Osteocyte (in vitro differentiated cells): ENCODE measurements at places on chromosomes 11 and 22. TPM values are rescaled to one million over a fixed set of nuclear protein-coding genes. Genes with fewer than 3 reads are reported as not detected.
A peak's percentile ranks its signal among the peaks of the same experiment; 100 is the strongest.

CNTN5 gene
- 0.29 and 0.30 TPM in 2 replicates for total RNA-seq

PPP2R5B gene
- total RNA-seq = 21.3 and 26.8 TPM in 2 replicates

APOBEC3C gene
- total RNA-seq = 30.7 and 32.4 TPM in 2 replicates

SLC7A4 gene
- not detected in 2 replicates for total RNA-seq

CCDC89 gene
- total RNA-seq = not detected in 2 replicates

SYT8 gene
- 5.0 and 6.2 TPM in 2 replicates for total RNA-seq

RAB36 gene
- total RNA-seq = 3.8 and 4.8 TPM in 2 replicates

RBMXL2 gene
- not detected in 2 replicates for total RNA-seq

PHLDA2 gene
- 89.6 and 96.1 TPM in 2 replicates for total RNA-seq

DNA sequence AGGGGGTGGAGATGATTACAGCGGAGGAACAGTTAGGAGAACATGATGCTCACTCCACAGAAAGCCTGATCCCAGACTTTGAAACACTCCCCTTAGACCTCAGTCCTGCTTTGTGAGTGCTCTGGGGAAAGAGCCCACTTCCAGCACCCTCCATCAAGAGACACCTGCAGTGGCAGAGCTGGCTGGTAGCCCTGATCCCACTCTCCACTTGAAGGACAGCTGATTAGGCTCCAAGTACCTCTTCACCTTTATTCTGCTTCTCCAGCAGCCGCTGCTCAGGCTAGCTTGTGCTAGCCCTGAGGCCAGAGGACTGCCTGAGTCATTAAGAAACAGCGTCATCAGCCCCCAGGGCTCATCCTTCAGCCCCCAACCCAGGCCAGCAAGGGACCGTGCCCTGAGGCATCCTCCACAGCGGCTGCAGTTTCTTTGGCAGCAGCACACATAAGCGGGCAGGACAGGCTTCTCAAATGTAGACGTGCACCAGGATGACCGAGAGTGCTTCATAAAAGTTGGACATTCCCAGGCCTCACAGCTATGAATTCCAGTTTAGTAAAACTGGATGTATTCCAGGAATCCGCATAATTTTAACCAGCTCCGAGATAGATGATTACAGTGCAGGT is 146.0 kb upstream of the TBCEL start:
- DNase-seq = no peak

DNA sequence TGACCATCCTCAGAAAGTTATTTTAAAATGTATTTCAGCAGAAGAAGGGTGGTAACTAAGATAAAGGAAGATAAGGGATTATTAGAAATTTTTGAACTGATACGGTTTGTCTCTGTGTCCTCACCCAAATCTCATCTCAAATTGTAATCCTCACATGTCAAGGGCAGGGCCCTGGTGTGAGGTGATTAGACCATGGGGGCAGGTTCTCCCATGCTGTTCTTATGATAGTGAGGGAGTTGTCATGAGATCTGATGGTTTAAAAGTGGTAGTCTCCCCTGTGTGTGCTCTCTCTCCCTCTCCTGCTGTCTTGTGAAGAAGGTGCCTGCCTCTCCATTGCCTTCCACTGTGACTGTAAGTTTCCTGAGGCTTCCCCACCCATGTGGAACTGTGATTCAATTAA is 36.1 kb downstream of the CYP2R1 start:
- DNase-seq = no peak

GRCh38 chr11:74366576-74366975 is 31.7 kb downstream of the PGM2L1 start:
- no peak for DNase-seq

DNA sequence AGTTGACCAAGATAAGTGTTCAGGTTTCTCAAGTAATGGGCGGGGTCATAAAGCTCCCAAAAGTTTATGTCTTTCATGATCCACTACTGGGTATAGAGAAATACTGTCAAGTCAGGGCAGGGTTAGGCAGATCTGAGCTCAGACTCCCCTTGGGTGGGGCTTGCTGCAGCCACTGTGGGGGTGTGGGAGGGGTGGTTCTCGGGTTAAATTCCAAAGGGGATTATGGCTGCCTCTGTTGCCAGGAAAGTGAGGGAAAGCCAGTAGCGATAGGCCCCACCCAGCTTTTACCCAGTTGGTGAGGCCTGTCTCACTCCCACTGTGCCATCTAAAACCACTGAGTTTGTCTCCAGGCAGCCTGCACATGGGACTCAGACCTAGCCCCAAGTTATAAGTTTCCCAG is 37.8 kb downstream of the DLG2 start:
- no peak for DNase-seq

- no peak for DNase-seq
These were observed 53.2 kb downstream of the MTMR3 start for GRCh38 chr22:29936186-29936585.

DNA sequence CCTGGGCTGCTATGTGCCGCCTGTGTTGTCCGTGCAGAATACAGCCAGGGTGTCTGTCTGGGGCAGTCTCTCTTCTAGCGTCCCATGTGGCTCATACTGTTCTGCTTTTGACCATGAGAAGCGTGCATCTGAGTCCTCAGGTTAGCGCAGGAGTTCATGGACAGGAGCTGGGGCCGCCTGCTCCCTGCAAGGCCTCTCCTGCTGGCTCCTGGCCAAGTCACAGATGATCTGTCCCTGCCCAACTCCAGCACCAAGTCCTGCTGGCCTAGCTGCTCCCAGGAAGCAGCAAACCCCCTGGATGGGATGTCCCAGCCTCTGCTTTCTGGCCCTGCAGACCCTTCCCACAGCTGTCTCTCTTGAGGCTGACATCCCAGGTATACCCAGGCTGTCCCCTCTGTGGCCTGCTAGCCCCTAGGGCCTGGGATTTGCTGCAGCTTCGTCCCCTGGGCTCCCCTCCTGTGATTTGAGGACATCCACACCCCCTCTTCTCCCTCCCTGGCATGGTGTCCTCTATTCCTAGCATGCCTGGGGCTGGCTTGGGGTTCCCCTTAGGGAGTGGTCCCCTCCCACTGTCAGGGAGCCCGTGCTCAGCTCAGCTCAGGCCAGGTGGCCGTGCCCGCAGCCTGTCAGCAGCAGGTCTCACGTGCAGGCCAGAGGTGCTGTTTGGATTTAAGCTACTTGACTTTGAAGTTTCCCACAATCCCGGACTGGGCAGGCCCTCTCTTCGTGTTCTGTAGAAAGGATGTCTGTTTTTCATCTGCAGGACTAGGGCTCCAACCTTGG is 17.8 kb downstream of the PRR5 start:
- no peak for DNase-seq

- no peak for DNase-seq
These were observed 97.7 kb downstream of the RBFOX2 start for GRCh38 chr22:35930933-35931332.

GRCh38 chr11:79236541-79236971 is 204.3 kb downstream of the TENM4 start:
- DNase-seq = no peak

DNA sequence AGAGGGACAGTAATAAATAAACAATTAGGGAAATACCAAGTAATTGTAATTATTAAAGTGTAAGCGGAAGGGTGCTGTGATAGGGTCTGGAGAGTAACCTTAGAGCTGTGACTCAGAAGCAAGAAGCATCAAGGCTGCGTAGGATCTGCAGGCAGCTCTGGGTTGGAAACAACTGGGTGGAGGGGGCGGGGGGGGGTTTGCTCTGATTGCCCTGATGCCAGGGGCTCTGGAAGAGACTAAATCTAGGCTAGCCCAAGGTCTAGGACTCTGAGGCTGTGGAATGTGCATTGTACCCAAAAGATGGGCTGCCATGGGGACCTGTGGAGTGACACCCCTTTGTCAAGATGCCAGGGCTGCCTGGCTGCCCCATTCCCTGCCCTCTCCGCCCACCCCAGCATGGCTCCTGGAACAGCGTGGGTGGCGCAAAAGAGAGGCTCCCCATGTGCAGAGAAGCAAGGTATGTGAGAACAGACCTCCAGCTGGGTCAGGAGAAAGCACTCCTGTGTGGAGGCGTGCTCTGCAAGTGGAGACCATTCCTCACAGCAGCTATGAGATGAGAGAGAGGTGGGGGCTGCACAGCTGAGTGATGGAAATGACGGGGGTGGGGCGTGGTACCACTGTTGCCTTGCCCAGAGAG is 101.1 kb upstream of the CRYBB3 start:
- no peak for DNase-seq

DNA sequence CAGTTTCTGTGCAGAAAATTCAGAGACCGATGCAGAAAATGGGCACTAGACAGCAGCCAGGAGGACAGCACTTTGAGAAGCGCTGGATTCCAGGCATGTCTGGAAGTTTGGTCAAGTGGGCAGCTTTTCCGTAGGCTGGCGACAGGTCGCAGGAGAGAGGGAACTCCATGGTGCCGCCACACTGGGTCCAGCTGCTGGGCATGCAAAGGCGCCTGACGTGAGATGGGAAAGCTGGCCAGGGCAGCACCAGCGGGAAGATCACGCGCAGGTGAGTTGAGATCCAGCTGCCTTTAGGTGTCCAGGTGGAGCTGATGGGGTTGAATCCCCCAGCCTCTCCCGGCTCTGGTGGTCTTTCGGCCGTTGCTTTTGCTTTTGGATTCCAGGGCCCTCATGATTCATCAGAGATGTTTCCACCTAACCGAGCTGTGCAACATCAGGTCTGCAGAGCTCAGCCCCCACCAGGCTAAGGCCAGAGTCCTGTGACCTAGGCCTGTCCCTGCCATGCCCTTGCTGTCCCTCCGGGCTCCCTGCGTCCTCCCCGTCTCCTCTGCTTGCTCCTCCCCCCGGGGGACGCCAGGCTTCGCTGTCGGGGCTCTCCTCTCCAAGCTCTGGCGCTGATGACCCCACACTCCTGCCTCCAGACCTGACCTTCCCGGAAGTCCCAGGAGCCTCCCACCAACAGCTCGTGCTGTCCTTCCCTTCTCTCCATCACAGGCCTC is 1001.7 kb downstream of the BRD1 start:
- no peak for DNase-seq

GRCh38 chr11:107044503-107044902 is 26.2 kb upstream of the GUCY1A2 start:
- no peak for DNase-seq

DNA sequence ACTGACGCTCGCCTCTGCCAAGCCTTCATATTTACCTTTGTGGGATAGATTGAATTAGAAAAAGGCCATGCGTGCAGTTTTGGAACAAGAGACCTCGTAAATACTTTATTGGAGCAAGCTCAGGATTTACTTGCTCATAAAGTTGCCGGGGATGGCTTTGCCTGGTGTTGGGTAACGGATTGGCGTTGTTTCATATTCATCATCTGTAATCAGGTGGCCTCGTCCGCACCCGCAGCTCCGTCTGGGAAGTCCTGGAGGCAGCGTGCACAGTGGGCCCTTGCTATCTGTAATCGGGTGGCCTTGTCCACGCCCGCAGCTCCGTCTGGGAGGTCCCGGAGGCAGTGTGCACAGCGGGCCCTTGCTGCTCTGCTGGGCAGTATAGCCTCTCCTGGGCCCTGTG is 1209.3 kb downstream of the BRD1 start:
- DNase-seq = no peak

- DNase-seq = peak; percentile 51
These were observed 530.6 kb upstream of the B3GAT1 start for GRCh38 chr11:134942681-134943080.

- no peak for DNase-seq
These were observed 564.5 kb upstream of the B3GAT1 start for GRCh38 chr11:134976551-134976950.

DNA sequence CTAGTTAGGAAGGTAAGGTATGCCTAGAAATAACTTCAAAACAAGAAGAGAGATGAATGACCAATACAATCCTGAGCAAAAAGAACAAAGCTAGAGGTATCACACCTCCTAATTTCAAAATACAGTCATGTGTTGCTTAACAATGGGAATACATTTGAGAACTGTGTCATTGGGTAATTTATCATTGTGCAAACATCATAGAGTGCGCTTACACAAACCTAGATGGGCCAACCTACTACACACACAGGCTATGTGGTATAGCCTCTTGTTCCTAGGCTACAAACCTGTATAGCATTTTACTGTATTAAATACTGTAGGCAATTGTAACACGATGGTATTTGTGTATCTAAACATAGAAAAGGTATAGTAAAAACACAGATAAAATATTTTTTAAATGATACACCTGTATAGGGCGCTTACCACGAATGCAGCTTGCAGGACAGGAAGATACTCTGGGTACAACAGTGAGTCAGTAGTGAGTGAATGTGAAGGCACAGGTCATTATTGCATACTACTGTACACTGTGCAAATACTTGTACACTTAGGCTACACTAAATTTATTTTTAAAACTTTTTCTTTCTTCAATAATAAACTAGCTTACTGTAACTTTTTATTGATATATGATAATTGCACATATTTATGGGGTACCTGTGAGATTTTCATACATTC is 48.2 kb downstream of the STK33 start:
- no peak for DNase-seq

DNA sequence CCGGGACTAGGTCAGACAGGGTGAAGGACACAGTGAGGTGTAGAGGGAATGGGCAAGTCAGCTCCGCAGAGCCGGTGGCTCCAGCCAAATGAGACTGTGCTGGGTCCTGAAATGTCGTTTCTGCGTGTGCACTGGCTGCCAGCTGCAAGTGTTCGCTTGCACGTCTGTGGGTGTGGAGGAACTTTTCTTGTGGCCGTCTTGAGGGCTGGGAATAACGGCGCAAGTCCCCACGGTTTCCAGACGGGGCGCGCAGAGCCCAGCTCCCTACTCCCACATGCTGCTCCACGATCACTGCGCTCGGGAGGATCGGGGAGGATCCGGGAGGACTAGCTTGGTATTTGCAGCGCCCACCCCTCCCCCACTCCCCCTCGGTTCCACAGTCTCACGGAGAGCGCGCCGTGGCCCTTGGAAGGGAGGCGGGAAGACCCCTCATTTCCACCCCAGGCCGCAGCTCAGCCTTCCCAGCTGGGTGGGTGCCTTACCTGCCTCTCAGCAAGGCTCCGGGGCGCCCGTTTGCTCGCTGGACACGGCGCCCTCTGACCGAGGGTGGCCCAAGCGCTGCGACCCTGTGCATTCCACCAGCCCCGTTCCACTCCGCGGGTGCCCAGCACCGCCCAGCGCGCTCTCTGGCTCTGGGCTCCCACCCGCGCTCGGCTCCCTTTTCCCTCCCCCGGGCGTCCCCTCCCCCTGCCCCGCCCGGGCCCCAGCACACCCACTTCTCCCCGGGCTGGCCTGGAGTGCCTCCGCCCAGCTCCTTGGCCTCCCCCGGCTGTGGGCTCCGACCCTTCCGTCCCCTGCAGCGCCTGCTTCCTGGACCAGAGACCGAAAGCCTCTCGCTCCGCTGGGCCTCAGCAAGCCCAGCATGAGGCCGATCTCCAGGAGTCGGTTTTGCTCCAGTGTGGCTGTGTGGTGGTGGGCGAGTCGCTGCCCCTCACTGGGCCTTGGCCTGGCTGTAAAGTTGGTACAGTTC is at the start of gene KCNE3:
TSS of gene KCNE3 (minus strand) at position 634 of the 970 bp plus-strand sequence. CDS start 9,986 bp downstream, outside the sequence.
- DNase-seq = no peak

GRCh38 chr22:37511395-37512104 is 7.7 kb downstream of the CARD10 start:
- no peak for DNase-seq
